8988T (cell line): ENCODE measurements at places on chromosomes 16 and 17.

DNA sequence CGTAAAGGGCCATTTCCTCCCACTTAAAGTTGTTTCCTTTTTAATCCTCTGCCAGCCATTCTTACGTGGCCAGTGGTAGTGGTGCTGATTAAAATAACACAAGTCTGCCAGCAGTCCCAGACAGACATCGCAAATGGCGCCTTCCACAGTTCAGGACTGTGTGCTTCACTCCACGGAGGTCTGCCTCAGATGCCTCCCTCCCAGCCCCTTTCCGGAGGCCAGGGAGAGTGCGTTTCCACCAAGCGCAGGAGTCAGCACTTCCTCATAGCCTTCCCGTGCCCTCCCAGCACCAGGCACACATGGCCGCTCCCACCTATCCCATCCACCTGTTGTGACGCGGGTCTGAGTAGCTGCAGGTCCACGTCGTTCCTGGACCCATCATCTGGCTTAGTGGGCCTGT, 205.6 kb downstream of the RPTOR start:
- no peak for DNase-seq

DNA sequence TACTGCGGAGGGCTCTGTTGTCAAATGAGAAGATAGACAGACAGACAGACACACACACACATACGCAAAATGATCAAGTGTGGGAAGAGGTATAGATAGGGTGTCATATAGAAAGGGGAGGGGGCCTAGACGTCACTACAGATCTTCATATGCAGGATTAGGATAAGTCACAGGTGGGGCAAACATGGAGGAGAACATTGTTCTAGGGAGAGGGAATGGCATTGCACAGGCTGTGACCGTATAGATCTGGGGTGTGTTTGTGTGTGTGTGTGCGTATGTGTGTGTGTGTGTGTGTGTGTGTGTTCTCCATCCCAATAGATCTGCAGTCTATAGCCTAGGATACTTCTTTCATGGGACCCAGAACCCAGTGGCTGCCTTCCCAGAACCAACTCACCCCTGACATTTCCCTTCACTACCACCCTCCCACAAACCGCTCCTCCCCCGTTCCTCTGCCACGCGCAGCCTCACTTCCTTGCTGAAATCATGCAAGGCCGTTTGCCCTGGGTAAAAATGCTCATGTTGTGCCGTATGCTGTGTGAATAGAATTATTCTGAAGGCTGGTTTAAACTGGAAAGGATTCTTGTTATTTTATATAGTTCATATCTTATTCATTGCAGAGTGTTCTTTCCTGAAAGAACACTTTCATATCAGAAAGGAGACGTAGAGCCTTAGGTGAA, 50.5 kb upstream of the CCL1 start:
- DNase-seq = no peak

GRCh38 chr17:38687286-38687685, 12.5 kb upstream of the EPOP start:
- DNase-seq = no peak

GRCh38 chr17:28950752-28951427, 428 bp downstream of the PHF12 start:
- DNase-seq = no peak

GRCh38 chr17:65277576-65277975, 140.4 kb downstream of the RGS9 start:
- no peak for DNase-seq

GRCh38 chr17:73757420-73757819, 113.2 kb upstream of the SDK2 start:
- no peak for DNase-seq

DNA sequence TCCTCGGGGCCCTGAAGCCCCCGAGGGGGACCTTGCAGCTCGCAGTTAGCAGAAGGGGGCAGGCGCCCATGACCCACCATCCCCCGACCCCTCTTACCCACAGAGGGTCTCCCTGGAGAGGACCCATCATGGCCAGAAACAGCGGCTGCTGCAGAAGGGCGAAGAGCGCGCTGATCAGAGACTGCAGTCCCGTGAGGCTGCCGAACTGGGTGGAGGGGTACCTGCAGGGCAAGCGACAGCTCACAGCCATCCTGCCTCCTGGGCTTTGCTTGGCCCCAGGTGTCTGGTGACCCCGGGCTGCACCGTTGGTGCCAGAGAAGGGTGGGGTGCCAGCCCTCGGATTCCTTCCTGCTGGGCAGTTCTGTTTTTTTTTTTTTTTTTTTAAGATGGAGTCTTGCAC, 13.9 kb upstream of the PITPNA start:
- DNase-seq = no peak

DNA sequence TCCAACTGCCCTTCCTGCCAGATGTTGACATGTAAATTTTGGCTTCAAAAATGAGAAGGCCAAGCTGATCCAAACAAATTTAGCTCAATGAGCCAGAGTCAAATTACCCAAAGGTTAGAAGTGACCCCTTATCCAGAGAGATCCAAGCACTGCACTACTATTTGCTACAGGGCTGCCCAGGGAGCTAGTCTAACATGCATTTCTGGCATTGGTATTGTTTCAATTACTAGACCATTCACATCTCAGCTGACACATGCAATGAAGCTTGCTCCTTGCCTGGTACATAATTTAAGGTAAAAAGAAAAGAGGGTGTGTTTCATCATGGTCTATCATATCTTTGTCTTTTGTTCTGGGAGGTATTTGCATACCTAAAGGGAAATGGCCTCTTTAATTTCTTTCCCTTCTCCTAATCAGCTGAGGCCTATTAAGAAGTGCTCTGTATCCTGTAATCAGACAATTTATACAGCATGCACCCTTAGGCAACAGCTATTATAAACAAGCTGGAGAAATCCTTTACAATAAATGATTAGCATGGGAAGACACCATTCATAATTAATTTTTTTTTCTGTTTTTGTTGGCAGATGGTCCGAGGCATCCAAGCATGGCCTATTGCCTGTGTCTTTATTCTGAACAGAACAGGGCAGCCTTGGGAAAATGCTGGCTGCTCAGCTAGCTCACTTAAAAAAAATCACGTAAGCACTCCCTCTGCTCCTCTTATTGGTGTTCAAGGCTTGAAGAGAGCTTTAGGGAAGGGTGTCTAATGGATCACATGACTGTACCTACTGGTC, 161.5 kb upstream of the SALL1 start:
- DNase-seq = no peak

GRCh38 chr16:18979936-18980335, 3.8 kb upstream of the TMC7 start:
- DNase-seq = no peak

GRCh38 chr16:56780646-56781045, 50.7 kb downstream of the NUP93 start:
- DNase-seq = no peak

DNA sequence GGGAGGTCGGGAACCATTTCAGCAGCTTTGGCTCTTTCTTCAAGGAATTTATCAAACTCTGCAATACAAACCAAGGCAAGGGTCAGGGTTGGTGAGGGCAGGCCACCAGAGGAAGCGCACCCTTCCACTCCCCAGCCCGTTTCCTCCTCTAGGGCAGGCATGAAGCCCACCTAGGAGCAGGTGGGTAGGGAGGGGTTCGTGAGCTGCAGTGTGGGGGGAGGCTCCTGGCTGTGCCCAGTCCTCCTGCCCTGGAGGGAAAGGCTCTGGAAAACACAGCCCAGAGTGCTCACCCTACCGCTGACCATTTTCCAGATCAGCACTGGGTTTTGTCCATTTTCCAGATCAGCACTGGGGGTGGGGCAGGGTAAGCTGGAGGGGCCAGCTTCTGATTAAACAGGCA, 10.9 kb upstream of the SREBF1 start:
- DNase-seq = no peak

GRCh38 chr16:67451704-67452435, 20.9 kb downstream of the HSD11B2 start:
- no peak for DNase-seq

DNA sequence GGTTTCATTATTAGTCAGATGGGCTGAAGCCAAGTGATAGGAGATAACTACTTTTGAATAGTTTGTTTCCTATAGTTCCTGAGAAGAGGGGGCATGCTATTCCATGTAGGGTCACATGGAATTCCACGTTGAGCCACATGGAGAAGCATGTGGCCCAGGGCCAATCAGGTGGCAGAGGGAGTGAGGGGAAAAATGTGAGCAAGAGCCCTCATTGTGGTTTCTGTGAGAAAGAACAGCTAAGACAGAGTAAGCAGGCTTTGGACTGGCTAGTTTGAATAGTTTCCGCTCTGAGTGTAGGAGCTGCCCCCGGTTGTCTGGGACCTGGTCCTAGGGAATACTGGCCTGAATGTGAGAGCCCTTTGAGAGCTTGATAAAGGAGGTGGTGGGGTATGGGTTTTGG, 69.9 kb upstream of the CNTNAP4 start:
- no peak for DNase-seq

GRCh38 chr16:87550495-87550961, 51.8 kb upstream of the JPH3 start:
- DNase-seq = peak; percentile 78

DNA sequence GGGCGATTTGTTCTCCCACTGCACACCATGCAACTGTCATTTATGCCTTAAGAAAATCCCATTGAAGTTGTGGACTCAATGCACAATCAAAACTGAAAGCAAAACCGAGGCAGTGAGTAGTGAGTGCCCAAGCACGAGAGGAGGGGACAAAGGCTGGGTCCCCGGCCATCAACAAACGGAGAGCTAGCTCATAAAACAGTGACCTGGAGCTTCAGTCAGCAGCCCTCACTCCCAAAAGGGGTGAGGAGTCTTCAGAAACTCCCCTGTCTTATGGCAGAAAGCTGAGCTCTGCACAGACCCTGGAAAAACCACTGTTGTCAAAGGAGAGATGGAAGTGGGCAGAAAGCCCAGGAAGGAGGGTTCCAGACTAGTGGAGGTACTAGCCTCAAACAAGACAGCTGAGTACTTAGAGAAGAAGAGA, 96.9 kb downstream of the ADCY9 start:
- no peak for DNase-seq

DNA sequence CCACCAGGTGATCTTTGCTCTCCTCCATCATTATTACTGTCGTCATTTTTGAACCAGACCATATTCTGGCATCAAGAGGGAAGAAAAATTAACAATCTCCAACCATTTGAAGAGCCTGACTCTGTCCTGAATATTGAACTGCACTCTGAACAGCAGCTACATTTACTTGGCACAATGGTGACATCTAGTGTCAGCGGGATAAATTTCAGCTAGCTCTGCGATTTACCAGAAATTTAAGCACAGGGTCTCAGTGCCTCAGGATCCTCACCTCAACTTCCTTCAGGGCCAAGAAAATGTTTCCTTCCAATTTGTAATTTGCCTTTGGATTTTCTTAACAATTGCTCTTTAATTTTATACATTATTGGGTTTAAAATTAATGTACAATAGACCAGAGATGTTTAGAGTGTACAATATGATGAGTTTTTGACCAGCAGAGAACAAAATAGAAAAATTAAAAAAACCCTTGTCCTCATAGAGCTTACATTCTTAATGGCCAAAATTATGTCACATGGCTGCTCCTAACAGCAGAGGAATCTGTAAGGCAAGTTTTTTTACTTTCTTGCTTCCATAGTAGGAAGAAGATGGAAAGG, 10.7 kb upstream of the ZNF19 start:
- peak; percentile 32 for DNase-seq

GRCh38 chr16:13029786-13030185, 128.4 kb downstream of the SHISA9 start:
- DNase-seq = no peak

DNA sequence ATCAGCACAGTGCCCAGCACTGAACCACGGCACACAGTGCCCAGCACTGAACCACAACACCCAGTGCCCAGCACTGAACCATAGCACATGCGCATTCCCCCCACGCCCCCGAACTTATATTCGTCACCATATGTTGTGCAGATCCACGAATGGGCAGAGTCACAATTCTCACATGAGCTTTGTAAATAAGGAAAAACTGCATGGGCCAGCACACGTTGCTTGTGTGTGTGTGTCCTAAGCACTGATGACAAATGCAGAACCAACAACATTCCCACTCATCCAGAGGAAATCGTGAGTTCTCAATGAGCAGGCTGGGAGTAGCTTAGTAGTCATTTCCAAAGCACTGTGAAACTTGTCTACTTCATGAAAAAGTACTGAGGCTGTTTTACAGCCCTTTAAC, 70.0 kb downstream of the ADCY9 start:
- no peak for DNase-seq

DNA sequence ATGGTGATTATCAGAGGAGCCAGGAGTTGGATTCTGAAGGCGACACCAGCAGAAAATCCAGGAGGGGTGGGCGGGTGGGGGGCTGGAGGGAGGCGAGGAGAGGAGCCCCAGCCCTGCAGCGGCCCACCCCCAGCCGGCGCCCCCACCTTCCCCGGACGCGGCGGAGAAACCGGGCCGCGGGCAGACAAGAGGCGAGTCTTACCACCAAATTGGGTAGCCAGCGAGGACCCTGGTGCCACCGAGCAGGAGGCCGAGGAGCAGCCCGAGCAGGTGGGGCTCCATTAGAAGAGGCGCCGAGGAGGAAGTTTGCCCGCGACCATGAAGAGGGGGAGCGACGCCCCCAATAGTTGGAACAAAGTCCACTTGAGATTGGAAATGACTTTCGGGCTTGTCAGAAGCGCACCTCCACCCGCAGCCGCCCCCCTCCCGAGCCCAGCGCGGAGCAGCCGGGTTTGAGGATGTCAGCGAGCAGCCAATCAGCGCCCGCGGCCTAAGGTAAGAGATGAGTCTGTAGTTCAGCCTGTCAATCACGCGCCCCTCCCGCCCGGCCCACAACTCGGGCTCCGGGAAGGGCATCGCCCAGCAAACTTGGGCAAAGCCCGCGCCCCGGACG, at the start of gene WNT3:
Gene WNT3, minus strand, starts transcription at position 377 of the 613 bp plus-strand sequence. Its CDS starts 95 bp downstream, at position 282.
- DNase-seq = no peak

- DNase-seq = no peak
These were observed 71.0 kb downstream of the RBBP6 start for GRCh38 chr16:24610416-24610755.

GRCh38 chr16:55701442-55702319, 45.9 kb downstream of the SLC6A2 start:
- peak; percentile 33 for DNase-seq

- no peak for DNase-seq
These were observed 7.1 kb downstream of the TMEM114 start for GRCh38 chr16:8583199-8583598.

DNA sequence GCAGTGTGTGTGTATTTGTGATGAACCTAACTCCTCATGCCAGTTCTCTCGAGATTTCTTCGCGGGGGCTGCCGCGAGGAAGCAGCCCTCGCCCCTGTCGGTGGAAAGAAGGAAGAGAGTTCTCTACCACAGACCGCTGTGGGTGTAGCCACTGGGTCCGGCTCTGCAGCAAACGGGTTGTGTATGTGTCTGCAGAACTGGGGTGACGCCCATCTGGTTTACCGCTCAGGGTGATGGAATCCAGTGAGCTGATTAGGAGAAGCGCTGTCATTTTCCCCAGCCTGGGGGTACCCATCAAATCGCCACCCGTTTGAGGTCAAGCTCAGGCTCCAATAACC, 7.7 kb downstream of the CORO6 start:
- DNase-seq = no peak
